ENCODE measurements at places on chromosomes 2 and 18. TPM values are rescaled to one million over a fixed set of nuclear protein-coding genes. Genes with fewer than 3 reads are reported as not detected.

Gene OTX1
- not detected for polyA plus RNA-seq

Gene DUSP28
- polyA plus RNA-seq = 4.7 TPM

Gene DSC2
- polyA plus RNA-seq = 7.9 TPM

Gene ALPP
- polyA plus RNA-seq = not detected

Gene NR4A2
- polyA plus RNA-seq = 6.3 TPM

DNA sequence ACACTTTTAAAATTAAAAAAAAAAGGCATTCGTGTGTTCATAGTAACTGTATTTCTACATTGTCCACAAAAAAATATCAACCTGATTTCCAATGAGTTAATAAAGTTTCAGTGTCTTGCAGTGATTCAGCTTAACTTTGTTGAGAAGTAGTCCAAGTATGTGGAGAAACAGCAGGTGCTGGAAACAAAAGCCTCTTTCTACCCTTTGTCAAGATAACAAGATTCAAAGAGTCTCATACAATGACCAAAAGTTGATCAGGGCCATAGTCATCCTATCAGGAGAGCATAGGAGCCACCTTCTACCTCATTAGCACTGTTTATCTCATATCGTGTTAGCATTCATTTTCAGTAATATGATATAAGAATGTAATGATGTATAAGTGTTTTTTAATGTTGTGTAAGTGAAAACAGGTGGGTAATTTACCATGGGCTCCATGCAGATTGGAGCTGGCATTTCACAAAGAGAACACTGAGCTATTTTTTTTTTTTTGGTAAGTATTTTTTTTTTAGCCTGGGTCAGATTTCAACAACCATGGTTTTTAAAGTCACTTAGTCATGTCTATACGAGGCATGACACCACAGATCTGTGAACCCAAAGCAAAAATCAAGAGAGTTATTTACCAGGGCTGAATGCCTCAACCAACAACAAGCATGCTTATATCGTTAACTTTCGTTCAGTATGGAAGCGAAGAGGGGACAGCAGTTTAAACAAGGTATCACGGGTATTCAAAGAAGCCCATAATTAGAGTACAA lies 165.0 kb upstream of the ZNF521 start:
- no peak for DNase-seq

GRCh38 chr2:52345676-52346075 lies 1313.7 kb upstream of the NRXN1 start:
- no peak for DNase-seq

- DNase-seq = no peak
These were observed 514.7 kb upstream of the CDH7 start for GRCh38 chr18:65235966-65236624.

DNA sequence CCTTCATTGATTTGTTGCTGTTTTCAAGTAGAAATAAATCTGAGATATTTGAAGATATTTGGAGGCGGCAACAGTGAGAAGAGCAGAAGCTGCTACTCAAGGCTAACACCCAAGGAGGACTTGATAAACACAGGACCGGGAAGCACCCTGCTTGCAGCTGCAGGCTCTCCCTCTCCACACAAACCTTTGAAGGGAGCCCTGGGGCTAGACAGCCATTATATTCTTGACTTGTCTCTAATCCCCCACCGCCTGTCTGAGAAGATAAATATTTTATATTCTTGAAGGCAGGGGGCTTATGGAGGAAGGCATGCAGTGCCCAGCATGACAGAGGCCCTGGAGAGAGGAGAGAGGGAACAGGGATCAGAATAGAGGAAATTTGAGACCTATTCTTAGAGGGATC lies 50.9 kb upstream of the SMAD2 start:
- no peak for DNase-seq

GRCh38 chr2:101657787-101658186 lies 39.7 kb upstream of the MAP4K4 start:
- DNase-seq = no peak

GRCh38 chr2:217854684-217855420 lies 147.9 kb downstream of the TNS1 start:
- DNase-seq = no peak

DNA sequence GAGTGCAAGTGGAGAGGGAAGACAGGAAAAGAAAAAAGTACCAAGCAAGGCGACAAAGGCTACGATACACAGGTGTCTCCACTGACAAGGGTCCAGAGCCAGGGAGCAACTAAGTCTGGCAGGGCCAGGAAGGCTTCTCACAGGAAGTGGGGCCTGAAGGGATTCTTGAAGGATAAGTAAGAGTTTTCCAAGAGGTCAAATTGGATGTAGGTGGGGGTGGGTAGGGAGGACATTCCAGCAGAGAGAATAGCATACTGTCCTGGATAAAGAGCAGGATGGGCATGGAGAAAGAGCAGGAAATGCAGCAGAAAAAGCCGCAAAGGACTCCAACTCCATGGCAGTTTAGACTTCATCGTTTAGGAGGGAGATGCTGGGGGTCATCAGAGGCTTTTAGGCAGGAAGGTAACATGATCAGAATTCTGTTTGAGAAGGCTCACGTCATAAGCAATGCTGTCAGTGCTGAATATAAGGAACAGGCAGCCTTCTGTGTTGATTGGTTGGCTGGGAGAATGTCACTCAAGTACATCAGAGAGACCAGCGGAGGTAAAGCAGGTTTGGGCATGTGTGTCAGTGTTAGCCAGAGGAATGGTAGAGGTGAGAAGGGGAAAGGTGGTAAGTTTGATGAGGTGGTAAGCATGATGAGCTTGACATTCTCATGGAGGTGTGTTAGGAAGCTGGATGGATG lies 35.1 kb downstream of the ARHGAP25 start:
- no peak for DNase-seq

Measured in heart right ventricle (tissue), 16 donors.